Esophagus squamous epithelium (tissue), 5 donors: ENCODE measurements at places on chromosomes 12 and 14. TPM values are rescaled to one million over a fixed set of nuclear protein-coding genes. Genes with fewer than 3 reads are reported as not detected.

SSPN gene
- total RNA-seq = 0.99 TPM

DNA sequence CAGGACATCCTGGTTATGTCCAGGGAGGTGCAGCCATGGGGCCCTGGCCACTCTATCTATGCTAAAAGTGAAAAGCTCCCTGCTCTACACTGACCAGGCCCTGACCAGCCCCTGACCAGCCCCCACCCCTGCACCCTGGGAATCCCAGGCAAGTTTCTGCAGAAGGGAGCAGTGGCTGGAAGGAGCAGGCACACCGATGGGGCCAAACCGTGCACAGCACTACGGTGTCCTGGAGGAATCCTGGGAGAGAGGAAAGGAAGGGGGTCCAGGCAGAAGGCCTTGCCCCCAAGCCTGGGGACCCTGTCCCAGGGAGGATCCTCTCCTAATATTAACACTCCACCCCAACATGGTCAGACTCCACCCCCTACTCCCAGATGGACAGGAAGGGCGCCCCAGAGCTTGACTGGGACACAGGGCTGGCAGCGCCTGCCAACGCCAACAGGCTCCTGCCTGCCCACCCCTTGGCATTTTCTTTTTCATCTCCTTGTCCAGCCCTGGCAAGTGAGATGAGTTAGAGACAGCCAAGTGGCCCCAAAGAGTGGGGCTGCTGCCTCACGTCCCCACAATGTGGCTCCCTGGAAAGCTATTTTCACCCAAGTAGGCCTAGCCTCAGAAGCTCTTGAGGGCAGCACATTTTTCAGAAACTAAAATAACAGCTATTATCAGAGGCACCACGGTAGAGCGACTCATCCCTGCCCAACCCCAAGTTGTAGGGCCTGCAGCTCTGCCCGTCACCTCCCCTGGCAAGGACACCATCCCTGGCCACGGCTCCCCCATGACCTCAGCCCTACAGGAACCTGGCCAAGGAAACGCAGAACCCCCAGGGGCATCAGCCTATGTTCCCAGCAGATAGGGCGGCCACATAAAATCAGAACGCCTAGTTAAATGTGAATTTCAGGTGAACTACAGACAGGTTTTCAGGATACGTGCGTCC lies 82.6 kb downstream of the SCARB1 start:
- no peaks in the 10 kb centered on the region for H3K36me3 ChIP-seq
- no peaks in the 10 kb centered on the region for H3K27me3 ChIP-seq
- DNase-seq = no peak

SERPINA10 gene
- total RNA-seq = not detected

GRCh38 chr12:12901158-12901791 lies 9.9 kb downstream of the GPRC5A start:
- no peaks in the 10 kb centered on the region for H3K4me1 ChIP-seq
- H3K4me3 ChIP-seq = peak overlapping the region; percentile 14
- no peaks in the 10 kb centered on the region for H3K27me3 ChIP-seq
- no peak for DNase-seq

DNA sequence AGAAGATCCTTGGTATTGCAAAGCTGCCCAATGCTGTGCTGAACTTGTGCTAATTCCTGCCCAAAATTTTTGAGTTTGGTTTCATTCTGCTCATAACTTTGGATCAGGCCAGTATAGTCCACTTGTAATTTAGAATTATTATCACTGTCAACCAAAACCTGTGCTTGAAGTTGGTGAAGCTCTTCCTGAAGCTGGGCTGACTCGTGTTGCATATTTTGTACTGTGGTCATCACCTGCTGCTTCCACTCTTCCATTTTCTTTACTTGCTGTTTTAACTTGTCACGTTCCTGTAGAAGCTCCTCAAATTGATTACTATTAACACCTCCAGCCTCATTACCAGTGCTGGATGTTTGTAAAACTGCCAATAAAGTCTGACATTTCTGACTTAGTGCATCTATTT lies 35.8 kb downstream of the TRIP11 start:
- no peak overlapping the region for H3K27ac ChIP-seq
- no peaks in the 10 kb centered on the region for H3K27me3 ChIP-seq
- H3K4me3 ChIP-seq = no peak overlapping the region
- H3K4me1 ChIP-seq = no peaks in the 10 kb centered on the region
- peaks cover 89% of the 10 kb centered on the region for H3K36me3 ChIP-seq
- no peak for DNase-seq

GRCh38 chr14:51692646-51693045 lies 40.9 kb downstream of the FRMD6 start:
- no peaks in the 10 kb centered on the region for H3K36me3 ChIP-seq
- no peaks in the 10 kb centered on the region for H3K27me3 ChIP-seq
- DNase-seq = no peak

- no peaks in the 10 kb centered on the region for H3K36me3 ChIP-seq
- DNase-seq = no peak
- H3K4me1 ChIP-seq = peaks cover 37% of the 10 kb centered on the region
- H3K27ac ChIP-seq = no peak overlapping the region
- no peak overlapping the region for H3K4me3 ChIP-seq
Observed at GRCh38 chr12:71872401-71872800, 32.8 kb downstream of the TBC1D15 start.

DNA sequence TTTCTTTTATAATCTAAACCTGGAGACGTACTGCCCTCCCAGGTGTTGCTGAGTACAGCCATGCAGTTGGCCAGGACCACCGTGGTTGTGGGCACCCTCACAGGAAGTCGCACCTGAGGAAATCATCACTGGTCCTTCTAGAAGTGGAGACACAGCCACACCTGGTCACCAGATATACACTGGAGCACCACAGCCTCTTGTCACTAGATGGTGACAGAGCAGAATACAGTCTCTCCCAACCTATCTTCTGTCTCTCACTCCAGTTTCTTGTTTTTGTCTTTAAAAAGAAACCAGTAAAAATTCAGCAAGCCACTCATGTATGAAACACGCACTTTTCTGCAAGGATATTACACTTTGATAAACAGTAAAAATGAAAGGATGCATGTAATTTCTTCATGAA lies 43.1 kb upstream of the GPHB5 start:
- H3K27ac ChIP-seq = no peak overlapping the region
- no peaks in the 10 kb centered on the region for H3K36me3 ChIP-seq
- no peak overlapping the region for H3K4me3 ChIP-seq
- DNase-seq = no peak
- no peaks in the 10 kb centered on the region for H3K4me1 ChIP-seq

GRCh38 chr12:30500532-30500931 lies 195.1 kb downstream of the IPO8 start:
- no peak overlapping the region for H3K27ac ChIP-seq
- no peaks in the 10 kb centered on the region for H3K4me1 ChIP-seq
- no peak overlapping the region for H3K4me3 ChIP-seq
- H3K27me3 ChIP-seq = no peaks in the 10 kb centered on the region
- DNase-seq = no peak
- H3K36me3 ChIP-seq = no peaks in the 10 kb centered on the region

- H3K36me3 ChIP-seq = no peaks in the 10 kb centered on the region
- H3K27me3 ChIP-seq = no peaks in the 10 kb centered on the region
- no peak overlapping the region for H3K4me3 ChIP-seq
Observed at GRCh38 chr14:63243646-63244045, 39.4 kb downstream of the RHOJ start.

KRT85 gene
- total RNA-seq = not detected

RTN1 gene
- 0.15 TPM for total RNA-seq

DNA sequence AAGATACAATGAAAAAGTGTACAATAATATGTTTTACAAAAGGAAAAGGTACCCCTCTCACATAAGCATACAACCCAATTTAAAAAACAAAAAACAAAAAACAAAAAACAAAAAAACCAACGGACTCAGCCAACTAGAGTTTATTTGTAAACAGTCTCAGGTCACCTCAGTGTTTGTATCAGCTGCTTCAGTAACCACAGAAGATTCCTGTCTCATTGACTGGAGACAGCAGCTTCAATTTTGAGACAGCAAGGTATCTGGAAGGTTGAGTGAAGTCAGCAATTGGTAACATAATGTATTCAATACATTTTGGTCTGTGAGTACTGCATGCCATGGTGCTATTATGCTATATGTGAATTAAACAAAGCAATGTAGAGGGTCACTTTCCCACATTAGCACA lies 201.7 kb downstream of the AKAP6 start:
- H3K27ac ChIP-seq = no peak overlapping the region
- H3K27me3 ChIP-seq = no peaks in the 10 kb centered on the region
- no peak overlapping the region for H3K4me3 ChIP-seq
- no peaks in the 10 kb centered on the region for H3K36me3 ChIP-seq
- no peak for DNase-seq
- no peaks in the 10 kb centered on the region for H3K4me1 ChIP-seq

GRCh38 chr12:90261283-90261682 lies 552.6 kb upstream of the ATP2B1 start:
- no peaks in the 10 kb centered on the region for H3K27me3 ChIP-seq
- H3K27ac ChIP-seq = no peak overlapping the region
- H3K4me3 ChIP-seq = no peak overlapping the region
- H3K36me3 ChIP-seq = no peaks in the 10 kb centered on the region

TMPRSS12 gene
- total RNA-seq = not detected

CALCOCO1 gene
- total RNA-seq = 159 TPM

RNASE1 gene
- total RNA-seq = 297 TPM

CLECL1 gene
- total RNA-seq = not detected

TBC1D30 gene
- 1.9 TPM for total RNA-seq

DNA sequence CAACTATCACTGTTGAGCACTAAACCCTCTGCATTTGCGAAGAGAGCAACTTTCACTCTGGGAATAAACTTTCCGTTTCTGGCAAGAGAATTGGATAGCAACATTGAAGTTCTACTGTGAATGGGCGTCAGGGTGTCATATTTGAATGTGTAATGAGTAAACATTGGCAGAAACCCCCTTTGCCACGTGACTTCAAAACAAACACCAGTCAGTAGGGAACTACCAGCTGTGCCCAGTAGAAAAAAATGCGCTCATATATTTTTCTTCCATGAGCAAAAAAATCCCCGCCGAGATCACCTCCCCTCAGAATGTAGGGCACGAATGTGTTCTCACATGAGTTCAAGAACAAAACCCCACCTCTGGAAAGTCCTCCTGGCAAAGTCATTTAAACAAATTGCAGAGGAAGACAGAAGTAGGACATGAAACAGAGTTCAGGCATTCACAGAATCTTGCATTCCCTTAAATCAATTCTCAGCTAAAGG lies 80.6 kb downstream of the BTG1 start:
- peak overlapping the region; percentile 15 for H3K4me3 ChIP-seq
- H3K27me3 ChIP-seq = no peaks in the 10 kb centered on the region
- H3K36me3 ChIP-seq = no peaks in the 10 kb centered on the region
- no peak overlapping the region for H3K27ac ChIP-seq
- DNase-seq = no peak
- H3K4me1 ChIP-seq = no peaks in the 10 kb centered on the region

NINJ2 gene
- 14.9 TPM for total RNA-seq

- no peak overlapping the region for H3K4me3 ChIP-seq
- H3K27ac ChIP-seq = no peak overlapping the region
- no peaks in the 10 kb centered on the region for H3K4me1 ChIP-seq
- no peaks in the 10 kb centered on the region for H3K27me3 ChIP-seq
- DNase-seq = no peak
Observed at GRCh38 chr12:5648692-5649359, 216.9 kb downstream of the NTF3 start.

DNA sequence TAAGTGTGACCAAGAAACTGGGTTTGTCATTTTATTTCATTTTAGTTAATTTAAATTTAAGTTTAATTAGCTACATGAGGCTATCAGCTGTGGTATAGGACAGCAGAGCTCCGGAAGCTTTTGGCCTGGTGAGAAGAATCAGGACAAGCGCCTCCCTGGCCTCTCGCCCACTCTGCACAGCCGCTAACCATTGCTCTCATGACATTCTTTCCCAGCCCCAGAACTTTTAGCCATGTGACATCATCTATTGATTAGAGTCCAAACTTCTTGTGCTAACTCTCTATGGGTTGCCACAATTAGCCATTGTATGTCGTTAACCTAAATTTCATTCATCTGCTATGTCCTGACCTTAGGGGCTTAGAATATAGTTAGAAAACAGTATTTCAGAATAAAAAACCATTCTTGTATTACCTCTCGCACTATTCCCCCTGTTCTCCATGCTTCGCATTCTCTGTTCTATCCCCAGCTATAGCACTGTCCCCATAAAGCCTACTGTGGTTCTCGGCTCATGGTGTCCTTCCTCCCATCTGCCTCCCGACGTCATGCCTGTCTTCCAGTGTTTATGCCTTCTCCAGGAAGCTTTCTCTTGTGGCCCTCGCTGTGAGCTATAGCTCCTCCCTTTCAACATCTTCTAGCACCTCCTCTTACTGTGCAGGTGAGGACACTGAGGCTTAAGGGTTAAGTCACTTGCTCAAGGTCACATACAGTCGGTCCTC lies 23.5 kb downstream of the SSH1 start:
- peaks cover 49% of the 10 kb centered on the region for H3K4me1 ChIP-seq
- H3K36me3 ChIP-seq = no peaks in the 10 kb centered on the region
- no peak for DNase-seq
- H3K27me3 ChIP-seq = no peaks in the 10 kb centered on the region
- no peak overlapping the region for H3K4me3 ChIP-seq
- H3K27ac ChIP-seq = peak overlapping the region; percentile 82
